Heart left ventricle (tissue), 16 donors: ENCODE measurements at places on chromosomes 5 and 9. TPM values are rescaled to one million over a fixed set of nuclear protein-coding genes. Genes with fewer than 3 reads are reported as not detected.

DNA sequence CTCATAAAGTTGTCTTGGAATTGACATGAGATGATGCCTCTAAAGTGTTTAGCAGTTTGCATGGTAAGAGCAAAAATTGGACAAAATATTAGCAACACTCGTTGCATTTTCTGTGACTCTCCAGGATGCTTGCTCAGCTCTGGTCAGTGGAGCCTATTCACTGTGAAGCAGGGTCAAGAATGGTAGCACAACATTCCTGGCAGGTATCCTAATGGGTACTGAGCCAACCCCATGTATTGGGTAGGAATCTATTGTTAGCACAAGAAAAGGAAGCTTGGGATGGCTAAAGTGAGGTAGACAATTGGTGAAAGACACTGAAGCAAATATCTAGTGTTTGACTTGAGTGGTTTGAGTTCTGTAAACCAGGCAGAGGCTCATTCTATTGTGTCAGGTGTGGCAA, 10.4 kb upstream of the ACTBL2 start:
- DNase-seq = no peak

- no peak for DNase-seq
These were observed 1057.0 kb upstream of the DMAC1 start for GRCh38 chr9:8856396-8857067.

- peak; percentile 50 for DNase-seq
These were observed 8.8 kb upstream of the SLC6A7 start for GRCh38 chr5:150181027-150181426.

SPINK7 gene
- not detected for polyA plus RNA-seq

GRCh38 chr5:142915813-142916424, 145.7 kb downstream of the ARHGAP26 start:
- no peak for DNase-seq
